ENCODE measurements at places on chromosomes 6 and 20. TPM values are rescaled to one million over a fixed set of nuclear protein-coding genes. Genes with fewer than 3 reads are reported as not detected.

Gene ADAM33
- total RNA-seq: 136 TPM

Gene ASIP
- total RNA-seq: not detected

Gene PHACTR1
- 2.3 TPM for total RNA-seq

Gene NRN1
- total RNA-seq: 0.83 TPM

Gene CAP2
- total RNA-seq: 3.6 TPM

Gene UNC5CL
- under 0.01 TPM for total RNA-seq

Gene SPTLC3
- 5.8 TPM for total RNA-seq

Gene TSPO2
- not detected for total RNA-seq

Gene MYH7B
- 0.15 TPM for total RNA-seq

Gene BEND6
- total RNA-seq: 17.7 TPM

Gene KHDC1L
- not detected for total RNA-seq

Gene MRAP2
- total RNA-seq: 0.50 TPM

Gene KHDC1
- 8.1 TPM for total RNA-seq

Gene WFDC8
- total RNA-seq: not detected

Gene BPIFB2
- not detected for total RNA-seq

Gene TEAD3
- total RNA-seq: 13.5 TPM
